ENCODE measurements at places on chromosomes 2 and 18.

DNA sequence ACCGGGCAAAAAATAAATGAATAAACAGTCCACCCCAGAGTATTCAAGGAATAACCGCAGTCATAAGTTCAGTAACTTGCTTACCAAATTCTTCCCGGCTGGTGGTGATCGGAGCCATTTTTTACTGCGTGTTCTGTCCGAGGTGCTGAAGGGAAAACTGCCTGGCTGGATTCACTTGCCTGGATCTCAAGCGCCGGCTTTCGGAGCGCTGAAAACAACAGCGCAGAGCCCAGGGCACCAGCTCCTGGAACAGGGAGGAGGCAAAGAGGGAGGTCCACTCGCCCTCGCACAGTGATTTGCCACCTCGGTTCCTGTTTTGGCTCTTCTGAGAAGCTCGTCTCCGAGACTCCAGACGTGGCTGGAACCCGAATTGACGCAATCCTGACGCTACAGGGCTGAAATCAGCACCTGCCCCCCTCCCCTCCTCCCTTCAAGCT, at the start of gene SYT4:
Gene SYT4 (minus strand): TSS at position 327 of the 437 bp plus-strand sequence. CDS start 209 bp downstream, at position 118.
- no peak for DNase-seq

DNA sequence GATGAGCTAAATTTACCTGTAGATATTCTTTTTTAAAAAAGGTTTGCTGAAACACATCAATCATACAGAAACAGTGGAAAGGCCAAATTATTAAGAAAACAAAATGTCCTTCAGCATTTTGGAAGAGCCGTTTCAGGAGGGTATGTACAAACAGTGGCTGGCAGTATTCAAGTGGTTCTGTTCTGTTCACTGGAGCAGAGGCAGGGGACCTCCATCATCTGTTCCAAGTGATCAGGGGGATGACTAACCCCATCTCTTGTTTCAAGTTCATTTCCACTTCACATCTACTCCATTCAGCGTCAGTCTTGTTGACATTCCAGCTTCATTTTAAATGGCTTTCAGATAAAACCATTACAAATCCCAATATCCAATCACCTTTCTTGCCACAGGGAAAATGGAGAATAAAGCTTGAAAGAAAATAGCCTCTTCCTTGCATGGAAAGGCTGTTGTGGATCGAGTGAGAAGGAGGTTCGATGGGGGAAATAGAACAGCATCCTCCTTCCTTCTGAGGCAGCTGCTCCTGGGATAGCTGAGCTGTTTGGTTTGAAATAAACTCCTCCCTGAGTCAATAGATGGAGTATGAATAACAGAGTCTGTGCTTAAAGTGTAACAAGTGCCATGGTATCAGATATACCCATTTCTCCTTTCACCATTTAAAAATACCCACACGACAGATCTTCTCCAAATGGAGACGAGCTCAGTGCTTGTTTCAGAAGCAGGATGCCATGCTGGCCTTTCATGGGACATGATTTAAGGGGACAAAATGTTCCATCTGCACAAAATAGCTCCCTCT, 63.7 kb upstream of the OTOF start:
- no peak for DNase-seq

GRCh38 chr2:37561615-37562569, 109.5 kb downstream of the CDC42EP3 start:
- DNase-seq = peak; percentile 68

- no peak for DNase-seq
These were observed 852.1 kb downstream of the CPS1 start for GRCh38 chr2:211408483-211408891.

DNA sequence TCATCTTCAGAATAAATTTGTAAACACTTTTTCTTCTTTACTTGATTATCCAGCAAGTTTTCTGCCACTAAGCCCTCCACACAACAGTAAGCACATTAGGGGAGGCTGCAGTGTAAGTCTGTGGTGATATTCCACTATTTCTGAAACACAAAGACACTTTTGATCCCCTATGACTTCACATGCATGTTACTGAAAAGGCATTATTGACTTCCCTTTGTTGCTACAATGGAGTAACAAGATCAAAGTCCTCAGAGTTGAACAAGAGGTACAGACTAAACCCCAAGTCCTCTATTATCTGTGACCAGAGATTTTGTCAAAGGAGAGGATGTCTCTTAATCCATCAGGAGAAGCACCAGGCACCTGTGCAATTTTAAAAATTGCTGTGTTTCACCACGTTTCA, 157.9 kb downstream of the CD226 start:
- DNase-seq = no peak

GRCh38 chr18:68847219-68847837, 49.4 kb downstream of the CCDC102B start:
- DNase-seq = no peak

DNA sequence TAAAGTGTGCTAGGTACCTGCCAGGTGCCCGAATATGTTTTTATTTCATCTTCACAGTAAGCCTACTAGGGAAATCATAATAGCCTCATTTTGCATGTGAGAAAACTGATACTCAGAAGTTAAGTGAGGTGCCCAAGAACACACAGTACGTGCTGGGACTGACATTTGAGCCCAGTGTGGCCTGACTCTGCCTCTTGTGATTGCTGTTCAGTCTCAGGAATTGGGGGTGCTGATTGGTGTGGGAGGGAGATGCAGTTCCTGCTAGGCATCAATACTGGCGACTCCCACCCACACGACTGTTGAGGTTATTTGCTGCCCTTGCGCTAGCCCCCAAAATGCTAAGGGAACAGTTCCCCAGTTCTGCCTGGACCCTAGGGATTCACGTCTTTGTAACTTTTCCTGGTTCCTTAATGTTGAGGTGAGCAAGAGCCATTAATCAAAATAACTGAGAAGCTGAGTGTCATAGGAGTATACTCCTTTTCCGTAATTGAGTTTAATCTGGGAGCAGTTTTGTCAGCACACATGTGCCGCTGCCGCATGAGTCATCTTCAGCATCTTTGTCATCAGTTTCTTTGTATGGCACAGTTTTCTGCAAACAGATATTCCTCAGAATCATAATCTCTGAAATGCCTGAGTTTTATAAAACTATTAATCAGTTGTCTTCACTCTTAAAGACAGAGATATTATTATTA, 120.7 kb downstream of the NCK2 start:
- peak; percentile 59 for DNase-seq

DNA sequence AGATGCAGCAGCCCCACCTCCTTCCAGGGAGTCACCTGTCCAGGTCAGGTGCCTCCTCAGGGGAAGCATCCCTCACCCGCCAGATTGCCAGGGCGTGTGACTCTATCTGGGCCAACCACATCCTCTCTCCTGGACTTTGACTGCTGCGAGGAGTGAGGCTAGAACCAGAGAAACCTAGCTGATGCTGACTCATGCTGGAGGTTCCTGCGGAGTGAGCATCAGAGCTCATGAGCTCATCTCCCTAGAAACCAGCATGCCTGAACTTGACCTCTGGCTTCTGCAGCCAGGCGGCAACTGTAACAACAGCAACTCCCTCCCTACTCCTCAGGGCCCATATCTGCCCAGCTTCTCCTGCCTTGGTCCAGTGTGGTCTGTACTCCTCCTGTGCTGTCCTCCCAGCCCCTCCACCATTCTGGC, 28.3 kb upstream of the NT5DC4 start:
- peak; percentile 87 for DNase-seq

- no peak for DNase-seq
These were observed 76.1 kb upstream of the RNU4ATAC start for GRCh38 chr2:121454549-121455090.

- DNase-seq = no peak
These were observed 48.5 kb downstream of the TMX3 start for GRCh38 chr18:68666381-68666780.

DNA sequence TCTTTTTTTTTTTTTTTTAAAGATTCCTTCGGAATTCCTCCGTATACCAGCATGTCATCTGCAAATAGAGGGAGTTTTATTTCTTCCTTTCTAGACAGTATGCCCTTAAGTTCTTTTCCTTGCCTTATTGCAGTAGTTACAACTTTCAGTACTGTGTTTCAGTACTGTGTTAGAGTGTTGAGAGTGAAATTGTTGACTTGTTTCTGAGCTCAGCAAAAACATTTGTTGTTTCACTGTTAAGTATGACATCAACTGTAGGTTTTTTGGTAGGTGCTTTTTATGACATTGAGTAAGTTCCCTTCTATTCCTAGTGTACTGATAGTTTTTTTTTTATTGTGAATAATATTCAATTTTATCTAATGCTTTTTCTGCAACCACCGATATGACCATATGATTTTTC, 43.9 kb downstream of the ACVR2A start:
- no peak for DNase-seq

DNA sequence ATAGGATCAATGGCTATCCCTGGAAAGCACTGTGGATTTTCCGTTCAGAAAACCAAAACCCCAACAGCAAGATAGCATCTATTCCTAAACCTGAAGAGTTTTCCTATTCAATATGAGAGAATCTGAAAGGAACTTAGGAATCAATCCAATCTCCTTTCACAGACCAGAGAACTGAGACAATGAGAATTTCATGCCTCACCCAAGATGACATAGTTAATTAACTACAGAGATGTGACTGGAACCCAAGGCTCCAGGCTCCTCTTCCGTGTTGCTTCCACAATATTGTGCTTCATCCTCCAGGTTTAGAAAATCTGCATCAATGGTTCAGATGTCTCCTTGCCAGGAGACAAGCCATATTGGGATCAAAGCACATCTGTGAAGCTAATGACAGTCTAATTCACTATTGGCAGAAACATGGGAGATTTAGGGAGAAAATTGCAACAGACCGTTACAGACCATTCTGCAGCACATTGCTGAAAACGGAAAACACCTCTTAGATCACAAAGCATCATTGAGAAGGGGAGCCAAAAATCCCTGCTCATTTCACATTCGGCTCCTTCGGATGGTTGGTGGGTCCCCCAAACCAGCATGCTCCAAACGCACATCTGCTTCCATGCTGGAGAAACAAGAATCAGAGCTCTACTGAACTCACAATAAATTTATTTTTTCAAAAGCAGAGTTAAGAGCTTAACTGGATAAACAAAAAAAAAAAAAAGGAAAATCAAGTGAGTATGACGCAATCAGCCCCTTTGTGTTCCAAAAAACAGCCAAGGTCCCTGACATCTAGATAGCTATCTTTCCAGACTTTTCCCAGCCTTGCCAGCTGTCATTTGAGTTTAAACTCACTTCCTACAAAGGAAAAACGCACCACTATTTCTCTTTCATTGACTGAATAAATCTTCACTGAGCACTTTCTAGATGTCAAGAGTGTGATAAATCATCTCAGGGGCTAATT, 290.3 kb downstream of the C1D start:
- DNase-seq = no peak

- no peak for DNase-seq
These were observed 16.6 kb upstream of the NPAS2 start for GRCh38 chr2:100803334-100803733.

- no peak for DNase-seq
These were observed 104.4 kb upstream of the SOX11 start for GRCh38 chr2:5587766-5588165.

GRCh38 chr2:96197546-96198255, 10.9 kb downstream of the STARD7 start:
- no peak for DNase-seq

GRCh38 chr2:231745303-231746038, 35.6 kb downstream of the PDE6D start:
- DNase-seq = no peak

GRCh38 chr2:39154944-39155343, 34.1 kb upstream of the SOS1 start:
- DNase-seq = no peak

GRCh38 chr2:88248280-88248828, 78.2 kb downstream of the THNSL2 start:
- DNase-seq = no peak

Data from activated CD4-positive, alpha-beta memory T cell treated with anti-CD3 and anti-CD28 coated beads for 36 hours (primary cell).